ENCODE measurements at places on chromosomes 4 and X.

- no peak for DNase-seq
Observed at GRCh38 chrX:139112432-139112831, 400.9 kb upstream of the FGF13 start.

- peak; percentile 46 for DNase-seq
Observed at GRCh38 chr4:121199742-121200561, 35.8 kb upstream of the TNIP3 start.

GRCh38 chrX:15797707-15798106 is 7.4 kb downstream of the ZRSR2 start:
- DNase-seq = no peak

- DNase-seq = no peak
Observed at GRCh38 chr4:115780268-115780667, 666.8 kb upstream of the NDST4 start.

- DNase-seq = no peak
Observed at GRCh38 chrX:35665311-35665710, 132.8 kb upstream of the MAGEB16 start.

DNA sequence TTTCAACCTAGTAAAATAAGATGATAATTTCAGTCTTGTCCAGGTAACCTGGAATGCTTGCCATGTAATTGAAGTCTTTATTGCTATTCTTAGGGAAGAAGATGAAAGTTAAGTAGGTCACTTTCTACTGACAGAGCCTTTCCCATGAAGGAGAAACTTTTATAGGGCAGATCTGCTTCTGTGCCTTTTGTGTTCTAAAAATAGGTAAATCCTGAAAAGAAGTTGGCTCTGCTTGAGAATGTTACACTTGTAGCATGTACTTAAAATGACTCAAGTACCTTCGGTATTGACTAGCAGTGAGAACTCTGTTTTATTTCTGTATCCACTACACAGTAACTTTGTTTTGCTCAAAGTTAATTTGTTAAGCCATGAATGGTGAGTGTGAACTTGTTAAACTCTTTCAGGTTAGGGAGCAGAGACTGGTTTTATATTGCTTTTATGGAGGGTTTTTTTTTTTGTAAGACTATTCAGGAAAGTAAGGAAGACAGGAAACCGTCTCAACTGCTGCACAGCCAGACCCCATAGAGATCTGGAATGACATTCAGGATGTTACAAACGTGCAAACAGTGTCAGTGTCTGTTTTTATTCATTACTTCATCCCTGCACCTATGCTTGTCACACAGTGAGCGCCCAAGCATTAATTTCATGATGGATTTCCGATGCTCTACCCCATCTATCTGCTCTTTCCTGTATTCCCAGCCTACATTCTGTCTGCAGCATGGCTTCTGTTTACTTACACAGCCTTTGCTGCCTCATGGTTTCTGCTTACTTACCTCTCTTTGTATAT is 53.0 kb downstream of the SEPTIN11 start:
- DNase-seq = no peak

GRCh38 chr4:47278631-47279030 is 184.9 kb downstream of the COMMD8 start:
- DNase-seq = no peak

GRCh38 chr4:83191026-83191425 is 76.5 kb upstream of the PLAC8 start:
- no peak for DNase-seq

GRCh38 chr4:120071192-120071795 is 4.6 kb upstream of the MAD2L1 start:
- DNase-seq = peak; percentile 57

DNA sequence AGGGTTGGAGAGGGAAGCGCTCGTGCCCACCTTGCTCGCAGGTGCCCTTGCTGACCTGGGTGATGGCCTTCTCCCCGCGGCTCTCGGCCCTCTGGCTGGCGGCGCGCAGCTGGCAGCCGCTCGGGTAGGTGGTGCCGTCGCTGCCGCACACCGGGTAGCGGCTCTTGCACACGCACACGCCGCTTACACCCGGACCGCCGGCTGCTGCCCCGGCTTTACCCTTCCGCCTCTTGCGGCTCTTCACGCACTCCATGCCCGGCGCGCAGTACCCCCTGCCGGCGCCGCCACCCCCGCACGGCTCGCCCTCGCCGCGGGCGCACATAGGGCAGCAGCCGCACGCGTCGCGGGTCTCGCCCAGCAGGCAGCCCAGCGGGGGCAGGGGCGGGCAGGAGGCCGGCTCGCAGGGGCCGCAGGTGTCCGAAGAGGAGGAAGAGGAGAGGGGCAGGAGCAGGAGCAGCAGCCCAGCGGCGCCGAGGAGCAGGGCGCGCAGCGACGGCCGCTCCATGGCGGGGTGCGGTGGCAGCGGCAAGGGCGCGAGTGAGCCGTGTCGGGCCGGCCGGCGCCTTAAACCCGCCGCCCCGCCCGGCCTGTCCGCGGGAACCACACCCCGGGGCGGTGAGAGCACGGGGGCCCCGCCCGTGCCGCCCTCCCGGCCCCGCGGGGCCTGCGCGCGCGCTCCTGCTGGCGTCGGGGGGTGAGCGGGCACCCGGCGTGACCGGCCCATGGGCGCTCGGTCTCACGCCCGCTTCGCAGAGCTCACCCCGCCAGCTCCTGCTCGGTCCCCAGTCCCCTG is at the start of gene IGFBP7:
TSS of gene IGFBP7 (minus strand) at position 539 of the 793 bp plus-strand sequence. CDS start at position 505, 34 bp downstream.
- DNase-seq = peak; percentile 12

DNA sequence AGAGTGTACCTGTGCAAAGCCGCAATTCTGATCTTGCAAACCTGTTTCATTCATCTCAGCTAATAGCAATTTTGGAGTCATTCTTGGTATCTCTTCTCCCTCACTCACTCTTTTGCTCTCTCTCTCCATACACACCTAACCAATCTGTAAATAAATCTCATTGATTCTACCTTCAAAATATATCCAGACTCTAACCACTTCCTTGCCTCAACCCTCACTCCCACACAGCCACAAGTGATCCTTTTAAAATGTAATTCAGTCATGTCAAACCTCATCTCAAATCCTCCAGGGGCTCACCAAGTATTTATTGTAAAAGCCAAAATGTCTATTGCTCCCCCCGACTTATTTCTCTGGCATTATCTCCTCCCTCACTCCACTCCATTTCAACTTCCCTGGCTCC is 51.7 kb upstream of the SLC10A4 start:
- DNase-seq = no peak

- DNase-seq = peak; percentile 36
Observed at GRCh38 chrX:70253377-70254062, 6.5 kb downstream of the P2RY4 start.

- no peak for DNase-seq
Observed at GRCh38 chr4:78588894-78589545, 37.5 kb downstream of the ANXA3 start.

DNA sequence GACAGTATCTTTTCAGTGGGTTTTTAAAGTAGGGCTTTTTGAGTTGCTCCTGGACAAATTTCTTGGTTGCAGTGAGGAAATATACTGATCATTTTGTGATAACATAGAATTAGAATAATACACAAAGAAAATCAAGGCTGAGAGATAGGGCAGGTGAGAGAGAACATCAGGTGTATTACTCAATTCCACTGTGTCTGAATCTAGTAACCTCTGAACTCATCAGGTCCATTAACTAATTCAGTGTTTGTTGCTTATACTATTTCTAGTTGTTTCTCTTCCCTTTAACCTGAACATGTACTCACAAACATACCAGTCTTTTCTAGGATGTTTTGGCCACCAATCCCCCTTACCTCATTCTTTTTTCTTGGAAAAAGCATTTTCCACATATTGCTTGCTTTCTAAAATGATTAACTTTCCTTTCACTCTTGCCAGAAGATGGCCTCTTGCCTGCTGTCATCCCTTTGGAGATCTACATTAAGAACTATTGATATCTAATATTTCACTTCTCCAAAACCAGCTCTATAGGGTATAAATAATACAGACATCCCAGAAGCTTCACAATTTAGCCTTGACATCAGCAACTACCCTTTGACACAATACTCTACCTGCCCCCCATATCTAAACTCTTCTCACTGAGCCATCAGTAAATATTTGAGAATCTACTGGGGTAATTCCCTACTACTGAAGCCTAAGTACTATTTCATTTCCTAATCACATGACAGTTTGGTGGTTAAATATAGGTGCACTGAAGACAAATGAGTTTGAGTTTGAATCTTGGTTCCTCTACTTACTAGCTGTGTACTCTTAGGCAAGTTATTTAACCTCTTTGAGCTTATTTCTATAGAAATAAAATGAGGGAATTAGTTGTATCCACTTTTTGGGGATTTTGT is 470.8 kb upstream of the IGFBP7 start:
- DNase-seq = no peak

GRCh38 chr4:118284169-118284568 is 68.6 kb downstream of the PRSS12 start:
- DNase-seq = no peak

DNA sequence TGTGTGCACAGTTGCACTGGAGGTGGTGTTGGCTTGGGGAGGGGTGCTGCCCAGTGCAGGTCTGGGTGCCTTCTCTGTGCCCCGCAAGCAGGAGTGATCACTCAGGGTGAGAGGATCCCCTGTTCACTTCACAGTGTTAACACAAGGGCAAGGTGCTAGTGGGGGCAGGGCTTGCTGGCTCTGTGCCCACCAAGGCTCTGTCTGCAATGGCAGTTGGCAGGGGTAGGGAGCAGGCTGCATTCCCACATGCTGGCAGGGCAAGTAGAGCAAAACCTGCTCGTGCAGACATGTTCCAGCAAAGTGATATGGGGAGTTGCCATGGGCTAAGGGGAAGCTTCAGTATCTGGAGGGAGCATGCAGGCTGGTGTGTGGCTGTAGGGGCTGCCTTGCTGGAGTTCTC is 428.0 kb downstream of the ZNF674 start:
- no peak for DNase-seq

- no peak for DNase-seq
Observed at GRCh38 chrX:125436855-125437254, 117.2 kb downstream of the TEX13C start.

- no peak for DNase-seq
Observed at GRCh38 chr4:153137159-153137558, 67.1 kb upstream of the TRIM2 start.

GRCh38 chr4:104064646-104065577 is 345.1 kb upstream of the TACR3 start:
- DNase-seq = peak; percentile 1

DNA sequence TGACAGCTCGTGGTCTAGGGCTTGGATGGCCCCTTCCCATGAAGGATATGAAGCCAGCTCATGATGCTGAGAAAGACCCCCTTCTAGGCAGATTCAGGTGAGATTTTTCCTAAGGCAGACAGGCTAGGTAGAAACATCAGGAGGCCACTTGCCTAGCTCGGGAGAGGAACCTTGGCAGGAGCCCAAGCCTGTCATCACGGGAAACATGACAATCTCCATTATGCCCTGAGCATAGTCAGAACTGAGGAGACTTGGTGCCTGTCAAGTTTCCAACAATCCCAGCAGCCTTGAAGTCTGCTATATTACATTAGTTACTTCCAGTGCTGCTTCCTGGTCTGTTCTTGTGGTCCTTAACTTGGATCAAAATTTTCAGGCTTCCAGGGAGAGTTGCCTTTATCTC is 18.7 kb upstream of the WDR1 start:
- DNase-seq = no peak

- no peak for DNase-seq
Observed at GRCh38 chr4:68693325-68694075, 23.0 kb upstream of the UGT2B15 start.

- no peak for DNase-seq
Observed at GRCh38 chrX:136395271-136395670, 92.5 kb upstream of the BRS3 start.

GRCh38 chrX:11239230-11239629 is 54.0 kb upstream of the AMELX start:
- DNase-seq = no peak

DNA sequence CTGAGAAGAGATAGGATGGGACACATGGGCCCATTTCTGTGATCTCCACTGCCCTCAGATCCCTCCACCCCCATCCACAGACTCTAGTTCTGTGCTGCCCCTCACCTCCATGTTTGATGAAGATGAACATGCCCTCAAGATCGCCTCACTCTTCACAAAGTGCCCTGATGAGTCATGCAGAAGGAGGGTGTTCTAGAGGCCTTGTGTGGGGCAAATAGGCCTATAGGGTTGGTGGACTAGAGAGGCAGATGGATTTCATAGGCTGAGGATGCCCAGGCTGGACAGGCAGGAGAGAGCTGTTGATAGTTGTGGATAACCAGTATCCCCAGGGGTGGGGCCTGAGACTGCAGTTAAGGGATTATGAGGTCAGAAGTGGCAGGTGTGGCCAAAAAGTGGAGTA is at the start of gene CXorf65:
TSS of gene CXorf65 (minus strand) at position 314 of the 400 bp plus-strand sequence. CDS start at position 130, 184 bp downstream.
- DNase-seq = peak; percentile 31

- no peak for DNase-seq
Observed at GRCh38 chrX:148909758-148910157, 409.3 kb downstream of the AFF2 start.

DNA sequence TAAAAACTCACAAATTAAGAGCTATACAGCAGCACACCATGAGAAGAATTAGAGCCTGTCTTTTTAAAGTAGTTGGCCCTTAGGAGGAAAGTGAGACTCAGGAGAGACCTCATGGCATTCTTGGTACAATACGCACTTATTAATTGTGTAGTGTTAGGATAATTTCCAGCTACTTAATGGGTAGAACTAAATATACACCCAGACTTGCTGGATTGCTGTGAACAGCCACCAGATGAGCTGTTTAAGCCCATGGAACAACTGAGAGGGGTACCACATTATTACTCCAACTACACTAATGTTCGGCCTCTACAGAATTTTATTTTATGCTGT is 13.6 kb downstream of the MFAP3L start:
- no peak for DNase-seq
